CD4-positive, alpha-beta T cell treated with Interferon alpha-2 for 1 hour (primary cell): ENCODE measurements at places on chromosomes 16 and 17.

DNA sequence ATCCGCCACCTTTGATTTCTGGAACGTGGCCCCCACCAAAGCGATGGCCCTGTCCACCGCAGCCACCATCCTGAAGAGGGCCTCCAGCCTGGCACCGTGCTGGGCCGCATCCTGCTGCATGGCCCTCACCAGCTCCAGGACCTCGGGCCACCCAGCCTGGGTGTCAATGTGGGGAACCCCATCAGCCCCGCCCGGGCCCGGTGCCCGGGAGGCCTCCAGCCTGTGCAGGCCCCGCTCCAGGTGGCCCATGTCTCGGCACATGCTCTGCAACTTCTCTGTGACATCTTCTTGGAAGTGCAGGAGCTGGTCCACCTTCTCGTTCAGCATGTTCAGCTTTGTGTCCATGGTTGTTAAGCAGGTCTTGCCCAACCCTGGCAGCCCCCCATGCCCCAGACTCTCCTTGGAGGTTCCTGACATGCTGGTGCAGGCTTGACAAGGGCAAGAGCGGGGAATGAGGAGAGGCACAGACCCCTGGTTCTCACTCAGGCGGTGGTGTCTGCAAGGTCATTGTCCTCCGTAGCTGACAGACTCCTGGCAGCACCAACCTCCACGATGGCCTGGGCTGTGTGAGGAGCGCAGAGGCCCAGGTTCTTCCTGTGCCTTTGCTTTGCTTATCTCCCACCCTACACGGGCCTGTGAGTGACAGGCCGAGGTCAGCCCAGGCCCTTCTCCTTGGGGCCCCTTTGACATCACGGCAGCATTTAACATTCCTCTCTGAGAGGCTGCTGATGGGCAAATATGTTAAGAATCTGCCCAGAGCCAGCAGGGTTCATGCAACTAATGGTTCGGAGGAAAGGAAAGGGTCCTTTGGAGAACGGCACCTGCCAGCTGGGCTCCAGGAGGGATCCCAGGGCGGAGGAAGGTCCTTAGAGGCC is at the start of gene MYLK3:
Gene MYLK3, minus strand, starts transcription at position 568 of the 875 bp plus-strand sequence. Its CDS starts 151 bp downstream, at position 417.
- no peak for DNase-seq

GRCh38 chr16:48330841-48331192 is 54.4 kb downstream of the SIAH1 start:
- DNase-seq, result no peak

GRCh38 chr17:29051194-29051593 is 8.3 kb downstream of the PIPOX start:
- DNase-seq, result no peak

DNA sequence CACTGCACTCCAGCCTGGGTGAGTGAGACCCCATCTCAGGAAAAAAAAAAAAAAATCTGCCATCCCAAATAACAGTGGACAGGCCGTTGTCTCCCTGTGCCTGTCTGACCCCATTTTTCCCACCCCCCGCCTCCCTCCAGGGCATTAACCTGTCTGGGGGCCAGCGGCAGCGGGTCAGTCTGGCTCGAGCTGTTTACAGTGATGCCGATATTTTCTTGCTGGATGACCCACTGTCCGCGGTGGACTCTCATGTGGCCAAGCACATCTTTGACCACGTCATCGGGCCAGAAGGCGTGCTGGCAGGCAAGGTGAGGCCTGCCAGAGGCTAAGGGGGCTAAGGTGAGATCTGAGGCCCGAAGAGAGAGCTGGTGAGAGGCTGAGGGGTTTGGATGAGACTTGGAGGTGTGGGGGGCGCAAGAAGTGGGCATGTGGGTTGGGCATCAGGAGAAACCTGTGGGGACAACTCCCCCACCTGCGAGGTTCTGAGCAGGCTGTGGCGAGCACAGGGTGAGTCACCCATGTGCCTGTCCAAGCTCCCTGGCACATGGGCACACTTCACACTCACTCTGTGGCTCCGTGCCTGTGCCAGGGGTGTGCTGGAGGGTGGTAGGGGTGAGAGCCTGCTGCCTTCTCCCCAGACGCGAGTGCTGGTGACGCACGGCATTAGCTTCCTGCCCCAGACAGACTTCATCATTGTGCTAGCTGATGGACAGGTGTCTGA is 34.7 kb downstream of the ANKRD40 start:
- DNase-seq, result no peak

DNA sequence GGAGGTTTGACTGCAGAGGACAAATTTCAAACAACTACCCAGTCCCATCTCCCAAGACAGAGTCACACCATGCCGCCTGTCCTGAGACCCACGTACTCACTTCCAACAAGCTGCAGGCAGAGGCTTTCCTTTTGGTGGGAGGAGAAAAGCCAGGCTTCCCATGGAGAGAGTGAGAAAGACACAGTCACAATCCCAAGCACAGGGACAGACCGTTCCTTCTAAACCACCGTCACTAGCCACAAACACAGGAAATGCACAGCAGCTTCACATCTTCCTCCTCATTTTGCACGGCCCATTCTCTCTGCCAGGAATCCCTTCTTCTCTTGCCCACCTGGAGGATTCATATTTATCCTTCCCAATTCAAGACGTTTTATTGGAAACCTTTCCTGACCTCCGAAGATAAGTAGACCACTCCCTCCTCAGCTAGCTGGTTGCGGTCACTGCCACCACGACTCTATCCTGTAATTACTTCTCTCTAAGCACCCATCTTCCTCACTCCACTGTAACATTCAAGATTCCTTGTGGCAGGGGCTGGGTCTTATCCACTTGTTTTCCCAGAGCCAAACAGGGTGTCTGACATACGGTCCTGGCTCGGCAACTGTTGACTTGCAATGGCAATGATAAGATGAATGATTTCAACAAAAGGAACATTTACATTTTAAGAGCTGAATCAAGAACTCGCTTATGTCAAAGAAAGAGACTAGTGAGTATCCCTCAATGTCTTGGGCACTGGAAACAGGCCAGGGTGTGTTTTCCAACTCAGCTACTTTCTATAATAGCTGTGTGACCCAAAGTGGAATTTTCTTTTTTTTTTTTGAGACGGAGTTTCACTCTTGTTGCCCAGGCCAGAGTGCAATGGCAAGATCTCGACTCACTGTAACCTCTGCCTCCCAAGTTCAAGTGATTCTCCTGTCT is 87.6 kb downstream of the XYLT1 start:
- peak; percentile 36 for DNase-seq

DNA sequence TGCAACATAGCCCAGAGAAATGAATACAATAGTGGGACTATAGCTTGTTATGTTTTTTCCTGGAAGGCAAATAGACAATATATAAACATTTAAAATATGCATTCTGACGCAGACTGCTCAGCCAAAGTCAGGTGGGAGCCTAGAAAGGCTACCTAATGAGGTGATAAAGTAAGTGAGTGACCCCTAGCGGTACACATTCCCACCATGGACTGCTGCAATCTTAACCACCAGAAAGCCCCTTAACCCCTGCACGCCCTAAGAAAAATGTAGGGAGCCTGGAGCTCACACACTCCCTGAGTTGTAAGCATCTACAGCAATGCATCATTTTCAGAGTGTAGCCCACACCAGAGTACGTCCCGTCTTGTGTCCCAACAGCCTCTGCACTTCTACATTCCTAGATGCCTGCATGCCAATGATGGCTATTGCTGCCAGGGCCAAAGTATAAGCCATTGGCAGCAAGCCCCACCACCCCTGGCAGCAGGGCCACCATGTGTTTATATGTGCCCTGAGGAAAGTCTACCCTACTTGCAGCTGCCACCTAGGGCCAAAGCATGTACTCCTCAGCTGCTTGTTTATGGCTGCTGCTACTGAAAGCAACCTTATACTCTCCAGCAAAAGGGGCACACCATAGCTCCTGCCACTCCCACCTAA is 127.6 kb downstream of the KIF2B start:
- DNase-seq, result no peak

DNA sequence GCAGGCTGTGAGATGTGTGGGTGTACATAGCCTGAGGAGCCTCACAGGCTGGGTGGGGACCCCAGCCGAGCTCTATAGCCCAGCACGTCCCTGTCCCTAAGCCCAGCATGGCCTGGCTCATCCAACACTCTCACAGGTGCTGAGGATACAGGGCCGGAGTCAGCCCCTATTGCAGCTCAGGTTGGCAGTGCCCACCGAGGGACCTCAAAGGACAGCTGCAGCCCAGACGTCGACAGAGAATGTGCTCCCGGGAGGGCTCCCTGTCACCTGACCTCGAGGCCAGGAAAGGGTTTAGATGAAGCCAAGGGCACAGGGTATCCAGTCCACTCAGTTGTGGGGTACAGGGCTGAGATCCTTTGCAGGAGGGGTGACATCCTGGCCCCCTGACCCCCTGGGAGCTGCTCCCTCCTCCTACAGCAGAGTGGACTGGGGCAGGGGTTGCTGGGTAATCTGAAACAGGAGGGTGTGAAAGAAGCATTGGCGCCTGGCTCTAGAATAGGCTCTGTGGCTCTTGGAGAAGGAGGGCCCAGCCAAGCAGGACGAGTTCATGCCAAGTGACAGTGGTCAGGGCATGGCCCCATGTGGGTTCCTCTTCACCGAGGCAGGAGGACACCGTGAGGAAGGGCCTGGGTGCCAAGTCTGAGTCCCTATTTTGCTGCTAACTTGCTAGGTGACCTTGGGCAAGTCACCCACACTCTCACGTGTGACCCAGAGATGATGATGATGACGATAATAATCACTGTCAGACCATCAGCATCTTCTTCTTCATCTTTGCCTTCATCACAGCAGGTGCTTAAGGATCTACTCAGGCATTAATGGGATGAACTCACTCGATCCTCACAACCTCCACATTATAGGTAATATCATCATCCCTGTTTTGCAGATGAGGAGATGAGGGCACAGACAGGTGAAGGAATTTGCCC is 68.0 kb downstream of the RMI2 start:
- no peak for DNase-seq

- no peak for DNase-seq
These were observed 23.7 kb upstream of the ACSF3 start for GRCh38 chr16:89069920-89070319.

- DNase-seq, result no peak
These were observed 53.5 kb downstream of the TIMM22 start for GRCh38 chr17:1050246-1050995.
